A673 (cell line): ENCODE measurements at places on chromosomes 3 and 15.

DNA sequence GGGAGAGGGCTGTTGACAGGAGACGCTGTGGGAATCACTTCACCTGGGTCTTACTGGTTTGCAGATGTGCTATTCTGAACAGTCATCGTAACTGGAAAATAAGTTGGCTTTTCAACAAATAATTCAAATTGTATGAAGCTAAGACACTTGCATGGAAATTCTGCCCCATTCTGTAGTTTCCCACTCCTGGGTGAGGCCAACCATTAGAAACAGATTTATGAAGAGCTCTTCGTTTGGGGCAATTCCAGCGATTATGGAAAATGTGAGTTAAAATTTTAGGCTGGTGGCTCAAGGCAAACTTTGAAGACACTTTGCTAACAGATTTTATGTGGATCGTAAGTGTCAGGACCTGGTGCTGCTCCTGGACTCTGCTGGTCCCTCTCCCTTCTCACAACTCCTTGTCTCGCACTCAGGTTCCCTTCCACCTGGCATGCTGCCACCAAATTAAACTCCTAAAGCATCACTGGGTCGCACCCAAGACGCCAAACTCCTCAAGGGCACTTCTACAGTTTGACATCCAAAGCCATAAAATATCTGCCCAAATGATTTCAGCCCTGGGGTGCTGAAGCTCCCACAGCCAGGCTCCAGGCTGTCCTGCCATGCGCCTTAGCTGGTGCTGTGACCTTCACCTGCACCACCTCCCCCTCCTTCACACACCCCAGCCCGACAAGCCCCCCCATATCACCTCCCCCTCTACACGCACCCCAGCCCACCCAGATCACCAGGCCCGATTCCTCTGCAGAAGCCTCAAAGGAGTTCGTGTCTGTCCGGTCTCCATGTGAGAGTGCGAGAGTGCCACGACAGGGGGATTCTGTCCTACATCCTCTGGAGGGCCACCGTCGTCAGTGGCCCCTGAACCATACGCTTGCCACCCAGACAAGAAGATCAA lies 138.4 kb downstream of the NSMCE3 start:
- DNase-seq, result no peak

DNA sequence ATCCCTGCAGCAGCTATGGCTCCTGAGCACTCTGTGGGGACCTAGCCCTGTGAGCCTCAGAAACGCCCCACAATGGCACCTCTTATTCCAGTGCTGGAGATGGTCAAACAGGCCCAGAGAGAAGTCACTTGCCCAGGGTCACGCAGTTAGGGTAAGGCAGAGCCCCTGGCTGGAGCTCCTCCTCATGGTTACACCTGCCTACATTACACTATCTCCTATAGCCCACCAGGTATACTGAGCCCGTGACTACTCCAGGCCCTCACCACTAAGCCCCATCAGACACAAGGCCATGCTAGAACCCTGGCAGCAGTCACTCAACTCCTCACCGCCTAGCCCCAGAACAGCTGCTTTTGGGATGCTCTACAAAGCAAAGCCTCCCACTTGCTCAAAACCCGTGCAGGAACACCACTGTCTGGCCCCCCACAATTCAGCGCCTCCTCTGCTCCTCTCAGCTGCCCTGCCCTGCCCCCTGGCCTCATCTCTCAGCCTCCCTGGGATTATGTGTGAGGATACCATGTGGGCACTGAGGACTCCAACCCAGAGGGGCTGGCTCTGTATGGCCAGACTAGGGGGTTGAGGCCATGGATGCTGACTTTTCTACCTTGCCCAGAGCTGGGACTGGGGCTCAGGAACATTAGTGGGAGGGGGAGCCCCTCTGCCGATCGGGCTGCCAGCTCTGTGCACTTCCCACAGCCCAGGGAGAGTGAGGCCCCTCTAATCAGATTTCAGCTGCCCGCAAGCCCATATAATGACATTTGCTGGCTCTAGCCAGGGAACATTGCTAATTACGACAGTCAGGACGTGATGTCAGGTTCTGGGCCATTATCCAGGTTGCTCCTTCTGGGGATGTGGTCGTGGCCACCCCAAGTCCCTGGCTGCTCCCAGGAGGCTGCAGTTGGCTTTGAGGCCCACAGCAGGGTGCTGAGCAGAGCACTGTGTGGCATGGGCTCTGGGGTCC lies 4.0 kb downstream of the NT5DC2 start:
- no peak for DNase-seq

- DNase-seq, result peak; percentile 84
These were observed 353.0 kb upstream of the RORA start for GRCh38 chr15:61582092-61582491.

GRCh38 chr15:55255714-55256113 lies 33.9 kb downstream of the RAB27A start:
- no peak for DNase-seq

GRCh38 chr15:77632534-77633133 lies at the start of gene LINGO1:
Gene LINGO1, minus strand, starts transcription at chr15:77632912. Its CDS starts 597 bp downstream, at chr15:77632315.
- DNase-seq, result peak; percentile 83

DNA sequence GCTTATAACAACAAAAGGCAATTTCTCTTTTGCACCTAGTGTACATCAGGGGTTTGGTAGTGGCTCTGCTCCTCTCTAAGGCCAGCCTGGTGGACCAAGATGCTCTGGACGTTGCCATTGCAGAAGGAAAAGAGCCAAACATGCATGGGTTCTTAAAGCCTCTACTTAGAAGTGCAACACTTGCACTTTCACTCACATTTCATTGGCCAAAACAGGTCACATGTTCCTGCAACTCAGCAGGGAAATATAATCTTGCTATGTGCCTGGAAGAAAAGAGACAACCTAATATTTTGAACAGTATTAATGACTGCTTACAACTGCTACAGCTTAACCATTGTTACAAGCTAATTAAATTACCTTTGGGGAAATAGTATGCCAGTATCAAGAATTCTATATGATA lies 182.9 kb downstream of the IL5RA start:
- no peak for DNase-seq

DNA sequence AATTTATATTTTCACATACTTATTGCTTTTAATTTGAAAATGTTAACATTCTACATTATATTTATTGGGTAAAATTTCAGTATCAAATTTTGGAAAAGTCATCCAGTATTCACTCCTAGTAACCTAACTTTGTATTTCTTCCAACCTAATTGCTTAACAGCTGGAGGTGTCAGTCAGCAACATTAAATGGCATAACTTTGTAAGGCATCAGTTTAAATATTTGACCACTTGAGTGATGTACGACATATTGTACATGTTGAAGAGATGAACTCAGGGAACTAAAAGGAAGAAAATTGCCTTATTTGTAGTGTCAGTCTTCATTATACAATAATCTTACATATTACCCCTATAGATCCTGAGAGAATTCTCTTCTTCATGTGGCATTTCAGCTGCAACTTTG lies 326.8 kb downstream of the NAALADL2 start:
- DNase-seq, result no peak

DNA sequence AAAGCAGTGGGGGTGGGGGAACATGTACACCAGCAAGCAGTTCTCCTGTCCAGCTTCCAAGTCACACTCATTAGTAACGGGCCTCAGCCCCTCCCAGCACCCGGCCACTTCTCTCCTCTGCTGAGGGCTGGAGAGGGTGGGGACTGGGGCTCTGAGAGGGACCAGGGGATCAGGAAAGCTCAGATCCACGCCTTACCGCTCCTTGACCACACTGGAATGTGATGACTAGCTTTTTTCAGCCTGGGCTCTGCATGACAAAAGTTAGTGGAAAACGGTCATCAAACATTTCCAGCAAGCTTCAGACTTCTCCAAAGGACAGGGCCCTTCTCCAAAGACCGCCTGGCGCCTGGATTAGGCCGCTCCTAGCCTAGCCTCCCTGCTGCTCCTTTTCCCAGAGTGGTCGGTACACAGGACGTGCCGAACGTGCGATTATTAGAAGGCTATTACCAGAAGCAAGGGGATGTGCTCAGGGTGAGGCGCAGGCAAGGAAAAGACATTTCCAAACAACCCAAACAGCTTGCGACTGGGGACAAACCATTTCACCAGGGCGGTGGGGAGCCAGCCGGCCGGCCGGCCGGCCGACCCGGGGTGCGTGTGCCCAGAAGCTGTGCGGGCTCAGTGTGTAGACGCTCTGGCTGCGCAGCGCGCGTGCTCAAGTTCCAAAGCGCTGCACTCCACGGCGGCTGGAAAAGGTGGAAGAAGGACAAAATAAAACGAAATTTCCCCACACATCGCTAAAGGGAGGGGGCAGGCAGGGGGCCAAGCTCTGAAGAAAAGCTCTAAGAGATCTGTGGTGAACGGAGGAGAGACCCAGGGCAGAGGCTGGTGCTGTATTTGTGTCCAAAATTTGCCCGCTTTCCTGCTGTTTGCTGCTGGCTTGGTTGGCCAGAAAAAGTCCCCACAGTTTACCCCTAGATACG lies 51.0 kb upstream of the SSR3 start:
- DNase-seq, result peak; percentile 76

DNA sequence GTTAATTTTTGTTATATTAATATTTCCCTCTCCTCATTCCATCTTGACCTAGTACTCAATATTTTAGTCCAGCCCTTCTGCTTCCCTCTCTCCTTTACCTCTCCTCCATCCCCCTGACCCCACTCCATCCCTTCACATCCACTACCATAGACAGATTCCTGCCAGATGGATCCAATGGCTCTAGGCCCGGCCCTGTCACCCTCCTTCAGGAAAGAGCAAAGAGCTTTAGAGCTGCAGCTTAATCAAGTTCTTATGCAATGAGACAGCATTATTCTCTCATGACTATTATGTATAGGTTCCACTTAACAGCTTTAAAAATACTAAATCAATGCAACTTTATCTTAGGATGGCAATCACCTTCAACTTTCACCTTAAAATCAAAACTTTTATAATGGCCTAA lies 200.7 kb upstream of the TTC14 start:
- DNase-seq, result no peak

DNA sequence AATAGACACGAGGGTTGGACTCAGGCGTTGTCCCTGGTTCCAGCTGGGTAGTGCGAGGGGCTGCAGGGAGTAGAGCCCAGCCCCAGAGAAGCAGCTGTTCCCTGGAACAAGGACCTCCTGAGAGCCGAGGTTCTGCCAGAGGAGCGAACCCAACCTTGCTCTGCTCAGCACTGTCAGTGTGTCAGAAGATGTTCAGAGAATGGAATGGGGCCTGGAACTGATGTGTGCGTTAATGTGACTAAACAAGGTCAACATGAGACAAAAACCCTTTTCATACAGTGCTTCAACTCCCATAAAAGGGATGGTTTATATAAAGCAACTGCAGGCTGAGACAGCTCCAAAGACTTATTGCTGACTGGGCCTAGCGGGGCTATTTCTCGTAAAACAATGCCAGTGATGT lies 35.5 kb upstream of the HACD2 start:
- DNase-seq, result no peak

GRCh38 chr3:191334346-191334893 lies 4.1 kb upstream of the UTS2B start:
- no peak for DNase-seq

DNA sequence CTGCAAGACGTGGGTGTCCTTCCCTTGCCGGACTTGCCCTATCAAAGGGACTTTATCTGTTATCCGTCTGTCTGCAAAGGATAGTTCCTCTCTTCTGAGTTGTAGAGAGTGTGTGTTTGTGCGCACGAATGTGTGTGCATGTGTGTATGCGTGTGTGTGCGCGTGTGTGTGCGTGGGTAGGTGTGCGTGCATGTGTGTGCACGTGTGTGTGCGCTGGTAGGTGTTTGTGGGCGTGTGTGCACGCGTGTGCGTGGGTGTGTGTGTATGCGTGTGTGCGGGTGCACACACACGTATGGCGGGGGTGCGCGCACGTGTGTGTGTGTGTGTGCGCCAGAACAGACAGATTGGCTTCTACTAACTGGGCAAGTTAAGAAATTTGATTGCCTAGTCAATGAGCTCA lies 4.1 kb upstream of the BMF start:
- no peak for DNase-seq

DNA sequence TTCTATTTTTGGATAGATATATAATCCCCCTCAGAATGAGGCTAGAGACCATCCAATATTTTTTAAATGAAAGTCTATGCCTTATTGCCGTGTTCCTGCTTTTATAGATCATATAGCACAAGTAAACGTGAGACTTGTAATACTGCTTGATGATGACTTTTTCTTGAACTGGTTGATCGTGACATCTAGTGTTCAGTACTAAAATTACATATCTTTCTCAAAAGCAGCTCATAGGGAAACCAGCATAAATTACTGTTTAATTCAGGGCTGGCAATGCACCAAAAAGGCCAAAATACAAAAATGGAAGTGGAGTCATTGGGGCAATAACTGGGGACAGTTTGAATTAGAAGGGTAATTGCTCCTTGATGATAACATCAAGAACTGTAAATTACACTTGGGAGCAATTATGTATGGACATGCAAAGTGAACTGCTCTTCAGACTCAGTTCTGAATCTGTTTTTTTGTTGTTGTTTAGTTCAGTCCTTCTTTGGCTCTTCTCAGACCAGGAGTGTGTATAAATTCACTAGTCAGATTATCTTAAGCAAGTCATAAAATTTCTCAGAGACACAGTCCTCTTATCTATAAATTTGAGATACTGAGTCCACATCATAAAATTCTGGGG lies 325.3 kb downstream of the THSD4 start:
- peak; percentile 71 for DNase-seq

- no peak for DNase-seq
These were observed 15.1 kb downstream of the TLNRD1 start for GRCh38 chr15:81015621-81016488.

DNA sequence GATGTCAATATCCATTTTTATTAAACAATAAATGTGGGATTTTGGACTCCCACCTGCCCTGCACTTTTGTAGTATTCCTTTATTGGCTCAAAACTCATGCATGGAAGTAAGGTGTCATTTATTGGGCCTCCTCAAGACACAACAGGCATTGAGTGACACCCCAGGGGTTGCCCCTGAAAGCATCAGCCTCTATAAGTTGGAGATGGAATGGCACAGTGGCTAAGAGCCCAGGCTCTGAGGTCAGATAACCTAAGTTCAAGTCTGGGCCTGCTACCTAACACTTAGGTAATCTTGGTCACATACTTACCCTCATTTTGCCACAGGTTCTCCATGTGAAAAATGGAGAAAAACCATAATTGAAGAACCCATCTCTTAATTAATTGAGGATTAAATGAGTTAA lies 4.6 kb downstream of the CAPN3 start:
- no peak for DNase-seq

DNA sequence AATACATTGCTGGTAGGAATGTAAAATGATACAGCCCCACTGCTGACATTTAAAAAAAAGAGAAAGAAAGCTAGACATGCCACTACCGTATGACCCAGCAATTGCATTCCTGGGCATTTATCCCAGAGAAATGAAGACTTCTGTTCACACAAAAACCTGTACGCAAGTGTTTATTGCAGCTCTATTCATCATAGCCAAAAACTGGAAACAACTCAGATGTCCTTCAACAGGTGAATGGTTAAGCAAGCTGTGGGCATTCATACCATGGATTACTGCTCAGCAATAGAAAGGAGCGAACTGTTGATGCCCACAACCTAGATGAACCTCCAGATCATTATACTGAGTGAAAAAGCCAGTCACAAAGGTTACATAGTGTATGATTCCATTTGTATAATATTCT lies 132.5 kb downstream of the MAP2K5 start:
- no peak for DNase-seq

DNA sequence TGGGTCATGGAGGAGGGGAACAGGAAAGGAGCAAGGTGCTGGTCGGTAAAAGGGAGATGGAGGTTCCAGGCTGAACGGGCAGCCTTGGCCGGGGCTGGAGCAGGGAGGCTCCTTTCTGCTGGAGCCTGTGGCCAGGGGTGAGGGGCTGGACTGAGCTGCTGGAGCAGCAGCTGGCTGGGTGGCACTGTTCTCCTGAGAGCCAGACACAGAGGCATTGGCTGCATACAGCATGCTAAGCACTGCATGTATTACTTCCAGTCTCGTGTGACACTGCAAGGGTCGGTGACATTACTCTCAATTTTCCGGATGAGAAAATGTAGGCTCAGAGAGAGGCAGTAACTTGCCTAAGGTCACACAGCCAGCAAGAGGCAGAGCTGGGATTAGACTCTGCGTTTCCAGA lies 42.3 kb downstream of the RGMA start:
- no peak for DNase-seq
